ENCODE measurements at places on chromosomes 12 and 14. TPM values are rescaled to one million over a fixed set of nuclear protein-coding genes. Genes with fewer than 3 reads are reported as not detected.

Gene PTPN21
- total RNA-seq: 8.2 TPM

Gene RAPGEF3
- 7.0 TPM for total RNA-seq

Gene MMP17
- total RNA-seq: 8.8 TPM

Gene OR4K17
- total RNA-seq: not detected

Gene NRL
- 0.95 TPM for total RNA-seq

Gene NTF3
- total RNA-seq: not detected

Gene TUNAR
- total RNA-seq: not detected

Gene PLA2G1B
- total RNA-seq: 0.17 TPM

Gene HOXC5
- total RNA-seq: 0.16 TPM

Gene SPIC
- total RNA-seq: not detected

Gene CEBPE
- total RNA-seq: 0.16 TPM

Gene DHRS4
- total RNA-seq: 61.6 TPM

Gene NDUFB1
- total RNA-seq: 335 TPM

Gene CAPRIN2
- 23.4 TPM for total RNA-seq

Gene C12orf60
- 1.2 TPM for total RNA-seq

Gene EIF2S3B
- 0.34 TPM for total RNA-seq

Gene OLR1
- total RNA-seq: not detected

Gene CTSG
- not detected for total RNA-seq

Gene PTCSC3
- total RNA-seq: not detected

Gene GLIPR1L1
- not detected for total RNA-seq

Gene VRTN
- total RNA-seq: not detected

Gene ADAMTS20
- not detected for total RNA-seq

Gene FOXM1
- 1.3 TPM for total RNA-seq

Gene HSPB8
- 9.8 TPM for total RNA-seq

All from bronchial smooth muscle cell (primary cell).